ENCODE measurements at places on chromosomes 12 and 14.
A peak's percentile ranks its signal among the peaks of the same experiment; 100 is the strongest.

- DNase-seq = no peak
Measured at GRCh38 chr14:100893760-100894159, 9.8 kb downstream of the RTL1 start.

DNA sequence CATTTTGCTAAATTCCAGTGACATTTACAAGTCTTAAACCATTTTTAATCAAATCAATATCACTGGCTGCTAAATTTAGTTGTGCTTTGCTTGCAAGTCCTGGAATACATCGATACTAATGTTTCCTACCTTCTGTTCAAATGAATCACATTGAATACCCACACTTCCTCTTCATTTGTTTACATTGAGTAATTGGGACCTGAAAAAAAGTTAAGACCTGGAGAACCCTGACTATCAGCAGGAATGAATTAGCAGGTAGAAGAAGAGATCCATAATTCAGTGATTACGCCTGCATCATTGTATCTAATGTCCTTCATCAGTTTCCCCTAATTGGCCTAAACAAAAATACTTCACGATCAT is 369.3 kb downstream of the ETNK1 start:
- no peak for DNase-seq

DNA sequence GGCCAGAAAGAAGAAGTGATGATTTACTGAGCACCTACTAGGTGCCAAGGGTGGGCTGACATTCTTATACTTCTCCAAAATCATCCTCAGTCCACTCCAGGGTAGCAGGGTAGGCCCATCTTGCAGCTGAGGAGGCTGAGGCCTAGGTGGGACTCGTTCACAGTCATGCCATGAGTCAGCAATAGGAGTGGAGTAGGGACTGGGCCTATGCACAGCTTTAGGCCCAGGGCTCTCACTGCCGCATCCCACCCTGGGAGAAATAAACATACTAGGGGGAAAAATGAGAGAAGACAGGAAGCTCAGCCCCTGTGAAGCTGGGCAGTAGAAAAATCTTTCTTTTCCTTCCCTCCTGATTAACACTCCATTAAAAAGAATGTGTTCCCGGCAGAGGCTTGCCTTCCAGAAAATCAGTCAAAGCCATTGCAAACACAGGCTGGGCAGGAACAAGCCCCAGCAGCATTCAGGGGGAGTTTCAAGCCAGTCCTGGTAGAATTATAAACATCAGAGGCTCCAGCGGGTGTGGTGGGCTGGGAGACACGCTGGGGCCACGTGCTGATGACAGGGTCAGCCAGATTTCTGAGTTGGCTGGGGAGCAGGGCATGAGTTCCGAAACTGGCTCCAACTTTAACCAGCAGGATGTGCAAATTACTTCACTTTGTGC is 1.8 kb downstream of the HSPB8 start:
- no peak for DNase-seq

GRCh38 chr12:18436170-18436569 is 174.9 kb downstream of the PIK3C2G start:
- DNase-seq = no peak

GRCh38 chr14:21527318-21527679 is 1.2 kb upstream of the SALL2 start:
- no peak for DNase-seq

GRCh38 chr14:101600891-101601605 is 39.8 kb downstream of the DIO3 start:
- no peak for DNase-seq

- no peak for DNase-seq
Measured at GRCh38 chr14:102487204-102487577, 22.4 kb downstream of the ANKRD9 start.

GRCh38 chr14:106500571-106500970 is 974.2 kb downstream of the TMEM121 start:
- DNase-seq = no peak

GRCh38 chr14:106141242-106142220 is 615.1 kb downstream of the TMEM121 start:
- peak; percentile 57 for DNase-seq

DNA sequence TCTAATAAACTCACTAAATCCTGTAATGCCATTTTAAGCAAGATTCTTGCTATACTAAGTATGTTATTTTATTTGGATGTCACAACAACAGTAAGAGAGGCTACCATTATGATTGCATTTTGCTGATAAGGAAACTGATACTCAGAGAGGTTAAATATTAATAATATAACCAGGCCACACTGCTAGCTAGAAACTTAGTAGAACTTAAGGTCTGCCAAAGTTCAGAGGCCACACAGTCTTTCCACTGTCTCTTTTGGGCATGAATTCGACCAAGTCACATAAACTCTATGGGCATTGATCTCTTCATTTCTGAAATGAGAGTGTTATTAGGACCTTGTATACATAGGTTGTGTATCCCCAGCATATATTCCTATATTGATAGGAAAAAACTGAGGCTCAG is 147.9 kb downstream of the SYNE2 start:
- DNase-seq = no peak

DNA sequence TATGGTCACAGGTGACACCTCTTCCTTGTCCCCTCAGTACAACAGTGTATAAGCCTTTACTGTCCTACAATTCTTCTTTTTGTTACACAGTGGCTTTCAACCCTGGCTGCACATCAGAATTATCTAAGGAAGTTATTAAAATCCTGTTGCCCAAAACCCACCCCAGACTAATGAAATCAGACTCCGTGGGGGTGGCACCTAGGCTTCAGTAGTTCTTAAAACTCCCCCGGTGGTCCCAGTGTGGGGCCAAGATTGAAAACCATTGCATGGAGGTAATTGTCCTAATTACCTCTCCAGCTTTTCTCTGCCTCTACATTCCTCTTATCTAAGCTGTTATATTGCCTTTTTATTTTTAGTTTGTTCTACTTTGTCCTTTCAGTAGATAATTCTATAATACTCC is 172.8 kb downstream of the DAD1 start:
- no peak for DNase-seq

- no peak for DNase-seq
Measured at GRCh38 chr12:49881415-49882247, 22.1 kb downstream of the FAIM2 start.

DNA sequence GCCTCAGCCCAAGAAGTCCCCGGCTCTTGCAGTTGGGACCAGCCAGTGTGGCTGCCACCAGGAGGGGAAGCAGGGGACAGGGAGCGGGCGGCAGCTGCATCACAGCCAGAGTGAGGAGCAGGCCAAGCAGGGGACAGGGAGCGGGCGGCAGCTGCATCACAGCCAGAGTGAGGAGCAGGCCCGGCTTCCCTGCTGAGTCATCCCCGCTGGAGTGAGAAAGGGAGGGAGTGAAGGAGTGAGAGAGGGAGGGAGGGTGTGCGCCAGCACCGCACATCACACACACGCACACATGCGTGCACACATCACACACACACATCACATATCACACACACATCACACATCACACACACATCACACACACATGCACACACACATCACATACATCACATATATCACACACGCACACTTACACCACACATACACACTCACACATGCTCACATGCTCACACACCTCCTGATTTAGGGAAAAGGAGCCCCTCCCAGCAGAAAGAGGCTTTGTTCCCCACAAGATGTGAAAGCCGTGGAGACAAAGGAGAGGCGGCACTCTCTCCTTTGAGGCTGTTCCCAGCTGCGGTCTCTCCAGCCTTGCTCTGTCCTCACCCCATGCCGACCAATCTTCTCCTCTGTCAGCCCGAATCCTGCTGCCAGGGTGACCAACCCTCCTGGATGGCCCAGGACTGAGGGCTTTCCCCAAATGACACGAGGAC is 16.7 kb upstream of the ZDHHC22 start:
- DNase-seq = no peak

DNA sequence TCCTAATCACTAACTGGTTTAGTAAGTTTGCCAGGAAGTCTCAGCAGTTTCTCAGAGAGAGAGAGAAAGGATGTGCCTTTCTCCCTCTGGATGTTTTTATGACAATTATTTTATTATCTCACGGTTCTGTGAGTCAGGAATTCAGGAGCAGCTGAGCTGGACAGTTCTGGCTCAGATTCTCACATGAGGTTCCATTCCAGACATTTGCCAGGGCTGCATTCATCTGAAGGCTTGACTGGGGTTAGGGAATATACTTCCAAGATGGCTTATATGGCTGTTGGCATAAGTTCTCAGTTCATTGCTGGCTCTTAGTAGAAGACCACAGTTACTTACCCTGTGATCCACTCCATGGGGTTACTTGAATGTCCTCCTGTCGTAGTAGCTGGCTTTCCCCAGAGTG is 101.2 kb upstream of the ATF7IP start:
- DNase-seq = no peak

DNA sequence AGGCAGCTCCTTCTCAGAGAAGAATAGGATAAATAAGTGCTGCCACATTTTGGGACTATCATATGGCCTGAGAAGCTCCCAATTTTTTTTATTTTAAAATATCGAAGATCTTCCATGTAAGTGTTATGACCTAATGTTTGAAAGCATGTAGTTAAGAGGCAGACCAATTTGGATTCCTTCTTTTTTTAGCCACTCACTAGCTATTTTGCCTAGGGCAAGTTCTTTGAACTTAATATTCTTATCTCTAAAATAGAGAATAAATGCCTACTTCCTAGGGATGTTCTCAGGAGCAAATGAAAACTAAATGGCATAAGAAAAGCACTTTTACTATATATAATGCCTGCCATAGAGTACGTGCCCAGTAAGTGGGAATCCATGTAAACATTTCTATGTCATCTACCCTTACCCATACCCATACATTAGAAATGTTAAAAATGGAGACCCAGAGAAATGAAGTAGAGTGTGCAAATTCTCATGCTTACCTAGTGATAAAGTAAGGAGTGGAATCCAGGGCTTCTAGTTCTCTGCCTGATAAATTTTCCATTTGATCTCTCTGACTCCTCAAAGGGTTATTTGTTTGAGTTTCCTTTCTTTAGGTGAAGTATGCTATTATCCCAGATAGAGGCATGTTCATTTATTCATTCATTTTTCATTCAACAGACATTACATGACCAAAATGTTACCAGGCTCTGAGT is 148.3 kb downstream of the TGFB3 start:
- no peak for DNase-seq

Data from activated naive CD4-positive, alpha-beta T cell treated with anti-CD3 and anti-CD28 coated beads, Interleukin-2, amount 50 U/mL, for 16 hours (primary cell).